Thymus (tissue), 14 donors: ENCODE measurements at places on chromosomes 6 and 20. TPM values are rescaled to one million over a fixed set of nuclear protein-coding genes. Genes with fewer than 3 reads are reported as not detected.

The COL11A2 gene
- 2.1 TPM for total RNA-seq

The ADGRF5 gene
- 4.2 TPM for total RNA-seq

The HSP90AB1 gene
- 772 TPM for total RNA-seq

The MYCT1 gene
- 3.5 TPM for total RNA-seq

The RBBP8NL gene
- 0.33 TPM for total RNA-seq

The TNFRSF6B gene
- total RNA-seq, result 13.5 TPM

- no peak for DNase-seq
Observed at GRCh38 chr6:16544006-16544405, 217.3 kb downstream of the ATXN1 start.

- no peak for DNase-seq
Observed at GRCh38 chr20:61369731-61370520, 117.9 kb downstream of the CDH4 start.

- DNase-seq, result no peak
Observed at GRCh38 chr6:164252948-164253347, 838.4 kb downstream of the QKI start.

DNA sequence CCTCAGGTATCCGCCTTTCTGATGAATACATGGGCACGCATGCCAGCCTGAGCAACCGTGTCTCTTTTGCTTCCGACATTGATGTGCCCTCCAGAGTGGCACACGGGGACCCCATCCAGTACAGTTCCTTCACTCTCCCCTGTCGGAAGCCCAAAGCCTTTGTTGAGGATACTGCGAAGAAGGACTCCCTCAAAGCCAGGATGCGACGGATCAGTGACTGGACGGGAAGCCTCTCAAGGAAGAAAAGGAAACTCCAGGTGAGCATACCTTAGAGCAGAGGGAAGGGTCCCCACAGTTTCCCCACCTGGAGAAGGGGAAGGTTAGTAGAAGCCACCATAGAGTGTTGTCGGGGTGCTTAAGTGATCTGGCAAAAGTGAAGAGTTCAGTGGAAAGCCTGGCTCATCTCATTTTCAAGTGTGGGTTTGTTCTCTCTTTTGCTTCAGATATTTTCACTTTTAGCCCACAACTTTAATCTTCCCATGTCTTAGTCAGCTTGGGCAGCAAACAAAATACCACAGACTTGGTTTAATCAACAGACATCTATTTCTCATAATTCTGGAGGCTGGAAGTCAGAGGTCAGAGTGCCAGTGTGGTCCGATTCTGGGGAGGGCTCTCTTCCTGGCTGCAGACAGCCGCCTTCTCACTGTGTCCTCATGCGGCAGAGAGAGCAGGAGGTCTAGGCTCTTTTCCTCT lies 133.5 kb upstream of the CLDN20 start:
- DNase-seq, result no peak

DNA sequence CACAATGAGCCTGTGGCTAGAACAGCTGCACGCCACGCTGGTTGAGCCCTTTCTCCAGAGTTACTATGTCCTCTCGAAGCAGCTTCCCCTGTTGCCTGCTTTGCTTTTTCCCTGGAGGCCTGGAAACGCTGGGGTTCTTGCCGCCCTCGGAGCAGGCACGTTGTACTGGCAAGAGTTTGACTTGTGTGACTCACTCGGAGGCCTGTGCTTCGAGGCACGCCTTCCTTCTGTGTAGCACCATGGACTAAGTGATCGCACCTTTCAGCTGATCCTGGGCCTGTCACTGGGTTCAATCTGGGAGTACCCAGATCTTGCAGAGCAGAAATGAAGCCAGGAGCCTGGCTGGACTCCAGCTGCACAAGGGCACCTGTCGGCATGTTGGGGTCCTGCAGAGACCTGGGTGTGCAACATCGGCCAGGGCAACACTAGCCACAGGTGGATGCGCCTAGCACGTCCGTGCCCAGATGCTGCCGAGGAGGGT lies 5.2 kb downstream of the INSM1 start:
- DNase-seq, result no peak

DNA sequence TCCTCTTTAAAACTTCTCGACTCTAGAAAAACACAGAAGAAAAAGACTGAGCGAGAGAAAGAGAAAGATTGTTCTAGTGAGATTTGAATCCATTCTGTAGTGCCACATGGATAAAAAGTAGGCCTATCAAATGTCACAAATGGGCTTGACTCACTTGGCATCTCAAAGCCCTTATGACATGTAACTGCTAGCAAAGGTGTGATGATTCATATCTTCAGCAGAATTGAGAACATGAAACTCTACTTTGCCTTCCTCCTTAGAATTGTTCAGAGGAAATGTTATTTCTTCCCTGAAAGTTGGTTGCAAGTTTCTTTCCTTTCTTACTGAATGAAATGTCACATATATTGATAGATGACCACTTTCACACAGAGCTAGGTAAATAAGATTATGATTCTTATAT lies 40.4 kb upstream of the DUSP22 start:
- no peak for DNase-seq

GRCh38 chr6:156601152-156602065 lies 175.8 kb upstream of the ARID1B start:
- DNase-seq, result no peak

GRCh38 chr6:135412761-135413160 lies 84.8 kb downstream of the AHI1 start:
- DNase-seq, result no peak

- no peak for DNase-seq
Observed at GRCh38 chr6:151067684-151068596, 171.8 kb upstream of the AKAP12 start.

DNA sequence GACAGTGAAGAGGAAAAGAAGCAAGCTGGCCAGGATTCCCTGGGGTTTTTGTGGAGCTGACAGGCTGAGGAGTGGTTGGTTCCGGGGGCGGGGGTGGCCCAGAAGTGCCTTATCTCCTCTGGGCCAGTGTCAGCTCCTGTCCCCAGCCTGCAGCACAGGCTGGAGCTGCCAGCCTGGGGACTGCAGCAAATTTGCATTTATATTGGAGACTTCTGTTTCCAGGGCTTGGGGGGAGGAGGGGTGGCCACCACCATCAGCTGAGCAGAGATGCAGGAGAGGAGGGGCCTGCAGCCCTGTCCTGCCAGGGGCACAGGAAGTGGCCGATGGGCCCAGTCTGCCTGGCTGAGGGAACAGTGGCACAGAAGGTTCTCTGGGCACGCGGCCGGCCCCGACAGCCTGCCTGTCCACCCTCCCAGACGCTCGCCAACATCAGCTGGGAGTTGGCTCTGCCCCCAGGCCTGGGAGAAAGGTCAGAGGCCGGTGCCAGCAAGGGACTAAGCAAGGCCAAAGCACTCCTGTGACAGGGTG lies 24.3 kb upstream of the SCRT2 start:
- DNase-seq, result no peak

DNA sequence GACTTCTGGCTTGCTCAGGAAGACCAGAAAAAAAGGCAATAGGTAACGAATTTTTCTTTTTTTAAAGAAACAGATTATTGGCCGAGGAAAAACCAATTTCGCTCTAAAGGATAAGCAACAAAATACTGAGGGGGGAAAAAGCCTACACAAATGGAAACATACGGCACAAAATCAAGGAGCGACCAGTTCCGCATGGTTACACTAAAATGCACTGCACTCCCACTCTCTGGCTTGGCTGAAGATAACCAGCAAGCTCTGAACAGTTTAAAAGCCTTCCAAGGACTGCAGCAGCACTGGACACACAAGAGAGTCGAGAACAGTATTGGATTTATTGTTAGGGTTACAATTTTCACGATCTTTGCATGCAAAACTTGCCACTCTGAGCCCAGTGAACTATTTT lies 881 bp upstream of the MAP7 start:
- DNase-seq, result no peak
